SHP77 (cell line): ENCODE measurements at places on chromosomes 5 and 9.

GRCh38 chr9:124255222-124255621 lies 2.5 kb upstream of the NEK6 start:
- DNase-seq, result no peak

DNA sequence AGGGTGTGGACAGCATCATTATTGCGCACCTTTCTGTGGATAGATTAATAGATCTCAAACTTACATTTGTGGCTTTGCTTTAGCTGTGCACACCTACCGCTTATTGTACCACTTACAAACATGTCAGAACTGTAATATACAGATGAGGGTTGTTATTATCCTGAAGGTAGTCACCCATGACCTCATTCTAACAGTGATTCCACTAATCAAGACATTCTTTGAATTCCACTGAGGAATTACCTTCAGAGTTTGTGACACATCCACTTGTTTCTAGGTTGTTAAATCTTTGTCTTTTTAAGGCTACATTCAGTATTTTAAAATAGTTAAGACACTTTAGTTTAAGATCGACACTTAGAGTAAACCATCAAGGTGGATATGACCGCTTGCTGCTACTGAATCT lies 7.8 kb downstream of the KCNV2 start:
- no peak for DNase-seq

DNA sequence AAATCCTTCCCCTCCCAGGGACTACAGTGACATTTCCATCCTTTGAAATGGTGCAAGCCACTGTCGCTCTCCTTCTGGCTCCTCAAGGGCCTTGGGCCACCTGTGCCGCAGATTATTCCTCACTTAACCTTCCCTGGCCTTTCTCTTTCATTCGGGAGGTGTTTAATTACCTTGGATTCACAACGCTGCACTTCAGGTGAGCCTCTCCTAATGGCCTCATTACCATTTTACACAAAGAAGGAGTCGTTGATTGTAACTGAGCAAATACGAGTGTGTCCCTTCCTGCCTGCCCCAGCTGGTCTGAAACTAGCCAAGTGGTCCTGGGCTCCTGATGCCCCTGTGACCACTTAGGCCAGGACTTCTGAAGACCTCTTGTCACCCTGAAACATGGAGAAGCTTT lies 205.0 kb downstream of the CRB2 start:
- DNase-seq, result peak; percentile 9

GRCh38 chr5:79205965-79206364 lies 30.0 kb upstream of the JMY start:
- DNase-seq, result no peak

- no peak for DNase-seq
Observed at GRCh38 chr9:27203783-27204182, 93.2 kb downstream of the EQTN start.

GRCh38 chr9:133160742-133161546 lies 2.8 kb downstream of the GBGT1 start:
- DNase-seq, result peak; percentile 24

- no peak for DNase-seq
Observed at GRCh38 chr9:33919276-33919897, 102.4 kb downstream of the UBE2R2 start.

DNA sequence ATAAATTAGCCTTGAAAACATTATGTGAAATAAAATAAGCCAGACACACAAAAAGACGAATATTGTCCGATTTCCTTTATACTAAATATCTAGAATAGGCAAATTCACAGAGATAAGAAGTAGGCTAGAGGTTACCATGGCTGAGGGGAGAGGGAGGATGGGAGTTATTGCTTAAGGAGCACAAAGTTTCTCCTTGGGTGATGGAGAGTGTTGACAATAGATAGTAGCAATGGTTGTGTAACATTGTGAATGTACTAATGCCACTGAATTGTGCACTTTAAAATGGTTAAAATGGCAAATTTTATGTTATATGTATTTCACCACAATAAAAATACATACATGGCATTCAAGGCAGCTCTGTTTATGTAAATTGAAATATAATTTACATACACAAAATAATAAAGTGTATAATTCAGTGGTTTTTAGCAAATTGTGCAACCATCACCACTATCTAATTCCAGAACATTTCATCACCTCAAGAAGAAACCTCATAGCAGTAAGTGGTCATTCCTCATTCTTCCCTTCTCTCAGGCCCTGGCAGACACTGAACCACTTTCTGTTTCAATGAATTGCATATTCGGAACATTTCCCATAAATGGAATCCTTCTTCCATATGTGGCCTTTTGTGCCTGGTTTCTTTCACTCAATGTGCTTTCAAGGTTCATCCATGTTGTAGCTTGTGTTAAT lies 59.2 kb downstream of the NDST1 start:
- no peak for DNase-seq

DNA sequence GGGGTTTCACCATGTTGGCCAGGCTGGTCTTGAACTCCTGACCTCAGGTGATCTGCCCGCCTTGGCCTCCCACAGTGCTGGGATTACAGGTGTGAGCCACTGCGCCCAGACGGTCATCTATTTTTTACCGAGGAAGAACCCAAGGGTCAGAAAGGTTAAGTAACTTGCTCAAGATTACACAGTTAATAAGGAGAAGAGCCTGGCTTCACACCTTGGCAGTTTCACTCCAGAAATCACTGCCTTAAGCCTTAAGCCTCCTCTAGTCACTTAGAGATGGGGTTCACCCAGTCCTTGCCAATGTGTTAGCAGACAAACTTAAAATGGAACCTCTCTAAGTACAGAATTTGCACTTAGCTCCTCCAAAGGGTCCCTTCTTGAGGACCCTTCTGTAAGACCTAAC lies 116.3 kb downstream of the PTTG1 start:
- DNase-seq, result no peak

- no peak for DNase-seq
Observed at GRCh38 chr5:124133406-124133805, 613.0 kb downstream of the ZNF608 start.

GRCh38 chr5:62038024-62038423 lies 268.0 kb upstream of the KIF2A start:
- DNase-seq, result no peak

DNA sequence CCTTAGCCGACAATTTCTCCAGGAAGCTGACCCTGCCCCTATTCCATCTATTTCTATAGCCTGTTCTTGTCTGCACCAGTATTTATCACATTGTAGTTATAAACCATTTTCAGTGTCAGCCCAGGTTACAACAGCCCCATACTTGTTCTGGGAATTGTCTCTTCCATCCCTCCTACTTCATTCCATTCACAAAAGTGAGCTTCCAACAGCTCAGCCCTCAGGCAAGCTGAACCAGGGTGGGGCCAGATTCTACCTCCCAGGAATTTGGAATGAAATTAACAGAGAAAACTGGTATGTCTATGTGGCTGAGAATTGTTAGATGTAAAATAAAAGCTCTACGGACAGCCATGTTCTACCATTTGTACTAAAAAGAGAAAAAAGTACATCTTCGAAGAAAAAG lies 36.1 kb downstream of the STRBP start:
- no peak for DNase-seq

GRCh38 chr5:73922224-73922623 lies 296.2 kb downstream of the ARHGEF28 start:
- DNase-seq, result no peak

GRCh38 chr5:100863739-100864138 lies 39.3 kb downstream of the ST8SIA4 start:
- DNase-seq, result no peak

GRCh38 chr5:151257731-151258181 lies 4.8 kb downstream of the GM2A start:
- no peak for DNase-seq

DNA sequence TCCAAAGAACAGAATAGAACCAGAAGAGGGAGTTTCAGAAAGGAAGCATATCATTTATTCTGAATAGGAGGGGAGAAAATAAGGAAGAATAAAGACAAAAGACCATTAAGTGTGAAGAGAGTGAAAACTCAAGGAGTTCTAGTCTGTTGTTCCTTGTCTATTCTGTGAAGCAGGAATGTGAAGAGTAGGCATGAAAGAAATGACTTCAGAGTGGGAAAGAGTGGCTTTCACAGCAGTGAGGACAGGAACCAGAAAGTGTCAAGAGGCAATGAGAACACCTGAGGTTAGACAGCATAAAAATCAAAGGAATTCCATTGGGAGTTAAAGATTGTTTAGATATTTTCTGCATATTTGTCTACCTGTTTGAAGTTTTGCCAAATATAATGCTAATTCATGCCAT lies 768.8 kb upstream of the GRAMD2B start:
- no peak for DNase-seq

DNA sequence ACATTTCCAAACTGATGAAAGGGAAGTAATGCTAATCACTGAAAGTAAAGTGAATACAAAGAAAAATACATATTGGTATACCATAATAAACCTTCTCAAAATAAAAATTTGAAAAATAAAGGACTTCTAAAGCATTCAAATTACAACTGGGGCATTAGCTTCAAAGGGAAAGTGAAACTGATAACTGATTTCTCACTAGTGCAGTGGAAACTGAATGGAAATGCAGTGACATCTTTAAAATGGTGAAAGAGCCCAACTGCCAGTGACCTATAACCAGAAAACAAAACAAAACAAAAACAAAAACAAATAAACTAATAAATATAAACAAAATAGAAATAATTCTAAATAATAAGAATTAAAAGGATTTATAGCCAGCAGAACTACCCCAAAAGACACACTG lies 297.5 kb upstream of the GRIN3A start:
- DNase-seq, result no peak

GRCh38 chr9:109437286-109437685 lies 60.8 kb downstream of the PTPN3 start:
- DNase-seq, result no peak

- DNase-seq, result no peak
Observed at GRCh38 chr5:8550921-8551320, 682.0 kb downstream of the MTRR start.

- no peak for DNase-seq
Observed at GRCh38 chr5:39337252-39337915, 26.9 kb downstream of the C9 start.

DNA sequence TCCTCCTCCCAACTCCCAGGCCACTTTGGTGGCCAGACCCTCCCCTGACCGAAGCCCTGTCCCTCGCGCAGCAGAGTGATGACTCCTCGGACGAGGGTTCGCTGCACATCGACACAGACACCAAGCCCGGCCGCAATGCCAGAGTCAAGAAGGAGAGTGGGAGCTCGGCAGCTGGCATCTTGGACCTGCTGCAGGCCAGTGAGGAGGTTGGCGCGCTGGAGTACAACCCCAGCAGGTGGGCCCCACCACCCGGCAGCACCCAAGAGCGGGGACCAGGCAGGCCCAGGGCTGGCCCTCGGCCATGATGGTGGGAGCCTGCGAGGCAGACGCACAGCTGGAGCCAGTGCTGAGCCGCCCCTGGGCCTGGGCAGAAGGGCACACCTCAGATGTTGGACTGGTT lies 90.6 kb downstream of the PHF2 start:
- no peak for DNase-seq

DNA sequence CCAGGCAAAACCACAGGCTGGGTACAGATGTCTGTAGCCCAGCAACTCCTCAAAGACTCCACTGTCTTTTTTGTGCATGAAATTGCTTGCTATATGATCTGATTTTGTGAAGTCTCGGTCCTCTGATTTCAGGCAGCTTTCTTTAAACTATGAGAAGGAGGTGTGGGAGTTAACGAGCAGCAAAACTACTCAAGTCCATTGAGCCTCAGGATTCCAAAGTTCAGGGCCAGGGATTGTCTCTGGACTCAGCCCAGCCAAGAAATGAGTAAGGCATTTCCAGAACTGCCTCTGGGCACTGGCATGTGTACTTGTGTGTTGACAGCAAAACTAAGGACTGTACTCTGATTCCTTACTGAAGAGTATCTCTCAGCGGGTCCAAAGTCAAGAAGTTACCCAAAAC lies 53.4 kb upstream of the GLIS3 start:
- DNase-seq, result no peak

GRCh38 chr9:87278971-87279733 lies 218.5 kb upstream of the DAPK1 start:
- no peak for DNase-seq

DNA sequence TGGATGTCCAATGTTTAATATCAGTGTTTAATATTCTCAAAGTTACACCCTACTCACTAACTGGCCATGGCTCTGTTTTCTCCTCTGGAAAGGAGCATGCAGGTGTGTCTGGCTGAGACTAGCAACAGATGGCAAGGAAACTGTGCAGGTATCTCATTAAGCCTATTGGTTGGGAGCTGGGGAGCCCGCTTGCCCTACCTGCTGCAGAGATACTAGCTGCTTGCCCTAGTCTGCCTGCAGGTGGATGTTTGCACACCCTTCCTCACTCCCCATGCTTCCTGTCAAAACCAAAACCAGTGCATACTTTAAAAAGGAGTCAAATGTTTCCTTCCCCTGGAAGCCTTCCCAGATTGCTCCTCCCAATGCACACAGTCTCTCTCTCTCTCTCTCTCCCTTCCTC lies 228.3 kb upstream of the RASEF start:
- DNase-seq, result no peak

DNA sequence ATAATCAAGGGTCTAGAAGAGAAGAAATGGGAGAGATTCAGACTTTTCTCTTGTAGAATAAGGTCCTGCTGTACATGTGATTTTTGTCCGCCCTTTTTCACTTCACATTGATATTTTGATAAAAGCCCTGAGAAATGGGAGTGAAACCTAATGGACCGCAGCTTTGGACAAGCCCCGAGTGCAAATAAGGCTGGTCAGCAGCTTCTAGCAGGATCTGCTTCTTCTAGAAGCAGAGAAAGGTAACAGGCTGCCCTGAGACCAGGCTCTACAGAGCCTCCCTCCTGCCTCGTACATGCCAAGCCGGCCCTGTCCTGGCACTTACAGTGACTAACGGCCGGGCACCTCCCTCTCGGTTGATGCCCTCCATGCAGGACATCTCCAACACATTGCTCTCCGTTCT lies 33.4 kb downstream of the ACER2 start:
- DNase-seq, result no peak

- DNase-seq, result no peak
Observed at GRCh38 chr5:164354139-164354751, 848.8 kb downstream of the MAT2B start.

- no peak for DNase-seq
Observed at GRCh38 chr9:128493424-128493823, 11.1 kb upstream of the GLE1 start.

DNA sequence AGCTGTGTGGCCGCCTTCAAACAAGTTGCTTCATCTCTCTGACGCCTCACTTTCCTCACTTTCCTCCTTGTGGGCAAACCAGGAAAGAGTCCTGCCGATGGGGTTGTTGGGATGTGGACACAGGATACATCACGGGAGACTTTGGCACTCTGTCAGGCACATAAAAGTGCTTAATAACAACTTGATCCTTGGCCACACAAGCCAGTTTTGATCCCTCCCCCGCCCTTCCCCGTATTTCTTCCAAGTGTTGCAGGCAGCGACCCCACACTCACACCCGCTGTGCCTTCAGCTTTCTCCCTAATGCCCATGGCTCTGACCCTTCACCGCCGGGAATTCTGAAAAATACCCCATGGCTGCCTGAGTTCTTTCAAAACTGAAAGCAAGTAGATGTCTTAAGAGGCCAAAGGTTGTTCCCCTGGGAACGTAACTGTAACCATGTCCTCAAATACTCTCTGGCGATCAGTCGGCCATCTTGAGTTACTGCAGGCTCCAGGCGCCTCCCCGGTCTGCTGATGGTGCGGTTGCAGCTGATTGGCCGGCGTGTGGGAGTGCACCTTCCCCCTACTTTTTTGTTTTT lies 59.8 kb downstream of the ARHGEF37 start:
- DNase-seq, result no peak
